Fibroblast of lung (primary cell): ENCODE measurements at places on chromosomes 2 and 18.

GRCh38 chr18:79576686-79577351 lies 102.8 kb upstream of the CTDP1 start:
- peak; percentile 66 for DNase-seq

GRCh38 chr2:64635976-64636911 lies 17.5 kb downstream of the SERTAD2 start:
- no peak for DNase-seq

DNA sequence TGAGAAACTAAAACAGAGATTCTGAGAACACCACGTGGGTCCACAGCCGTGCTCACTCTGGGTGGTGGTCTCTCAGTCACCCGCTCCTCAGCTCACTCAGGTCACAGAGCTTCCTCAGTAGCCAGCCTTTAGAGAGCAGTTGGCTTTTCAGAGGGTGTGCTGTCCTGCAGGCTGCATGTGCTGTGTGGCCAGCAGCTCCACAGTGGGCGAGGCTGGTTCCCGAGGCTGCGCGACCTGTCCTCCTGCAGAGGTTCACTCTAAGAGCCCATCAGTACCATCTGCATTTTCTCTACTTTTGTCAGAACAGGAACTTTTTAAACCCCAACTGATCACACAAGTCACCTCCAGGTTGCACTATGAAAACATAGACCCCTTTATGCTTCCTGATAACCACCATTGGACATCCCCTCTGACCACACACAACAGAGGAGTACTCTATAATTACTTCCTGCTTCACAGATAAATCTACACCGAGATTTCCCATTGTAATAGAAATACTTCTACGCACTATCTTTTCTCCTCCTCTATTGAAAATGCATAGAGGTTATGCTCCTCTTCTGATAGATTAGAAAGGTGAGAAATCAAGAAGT lies 93.1 kb downstream of the GYPC start:
- DNase-seq: no peak

DNA sequence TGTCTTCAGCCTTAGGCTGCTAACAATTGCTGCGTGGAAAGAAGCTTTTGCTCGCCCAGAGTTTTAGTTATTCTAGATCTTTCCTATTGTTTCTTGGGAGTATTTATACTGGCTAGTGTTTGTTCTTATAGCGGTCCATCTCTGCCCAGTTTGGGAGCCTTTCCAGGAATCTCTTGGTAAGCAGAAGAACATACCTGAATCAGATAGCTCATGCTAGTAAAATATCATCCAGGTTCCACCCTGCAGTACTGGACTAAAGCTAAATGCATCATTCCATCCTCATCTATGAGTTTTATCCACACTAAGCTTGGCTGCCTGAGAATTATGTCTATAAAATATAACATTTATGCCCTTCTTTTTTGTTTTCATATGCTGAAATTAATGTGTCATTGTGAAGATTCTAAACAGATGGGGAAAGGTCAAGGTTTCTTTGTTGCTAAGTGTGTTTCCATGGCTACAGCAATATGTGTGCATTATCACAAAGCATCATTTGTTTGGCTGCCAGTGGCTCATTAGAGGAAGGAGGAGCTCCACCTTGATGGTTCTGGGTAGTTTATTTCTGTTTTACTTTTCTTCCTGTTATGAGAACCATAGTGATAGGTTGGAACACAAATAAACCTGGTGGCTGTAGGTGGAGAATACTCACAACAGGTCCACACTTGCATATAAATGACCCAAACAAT lies 182.8 kb downstream of the PIK3C3 start:
- DNase-seq: no peak

- no peak for DNase-seq
Measured at GRCh38 chr18:10405014-10405493, 49.4 kb upstream of the APCDD1 start.
